Thoracic aorta (tissue), 2 donors: ENCODE measurements at places on chromosomes 2 and 18.

GRCh38 chr2:9944330-9944758 is 7.1 kb upstream of the GRHL1 start:
- DNase-seq = no peak

DNA sequence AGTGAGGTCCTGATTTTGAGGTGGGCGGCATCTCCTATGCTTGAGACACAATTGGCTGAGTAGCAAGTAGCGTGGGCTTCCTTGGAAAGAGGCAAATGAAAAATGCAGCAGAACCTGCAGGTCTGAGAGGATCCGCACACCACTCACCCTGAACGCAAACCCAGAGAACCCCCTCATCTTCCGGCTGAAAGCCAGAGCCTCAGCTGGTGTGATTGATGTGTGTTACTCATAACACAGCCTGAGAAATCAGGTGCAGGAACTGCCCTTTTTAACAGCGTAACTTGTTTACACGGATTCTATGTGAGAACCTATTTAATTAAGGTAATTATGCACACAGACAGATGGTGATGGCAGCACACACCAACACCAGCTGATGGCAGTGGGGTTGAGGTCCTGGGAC is 123.4 kb downstream of the MRO start:
- DNase-seq = no peak

DNA sequence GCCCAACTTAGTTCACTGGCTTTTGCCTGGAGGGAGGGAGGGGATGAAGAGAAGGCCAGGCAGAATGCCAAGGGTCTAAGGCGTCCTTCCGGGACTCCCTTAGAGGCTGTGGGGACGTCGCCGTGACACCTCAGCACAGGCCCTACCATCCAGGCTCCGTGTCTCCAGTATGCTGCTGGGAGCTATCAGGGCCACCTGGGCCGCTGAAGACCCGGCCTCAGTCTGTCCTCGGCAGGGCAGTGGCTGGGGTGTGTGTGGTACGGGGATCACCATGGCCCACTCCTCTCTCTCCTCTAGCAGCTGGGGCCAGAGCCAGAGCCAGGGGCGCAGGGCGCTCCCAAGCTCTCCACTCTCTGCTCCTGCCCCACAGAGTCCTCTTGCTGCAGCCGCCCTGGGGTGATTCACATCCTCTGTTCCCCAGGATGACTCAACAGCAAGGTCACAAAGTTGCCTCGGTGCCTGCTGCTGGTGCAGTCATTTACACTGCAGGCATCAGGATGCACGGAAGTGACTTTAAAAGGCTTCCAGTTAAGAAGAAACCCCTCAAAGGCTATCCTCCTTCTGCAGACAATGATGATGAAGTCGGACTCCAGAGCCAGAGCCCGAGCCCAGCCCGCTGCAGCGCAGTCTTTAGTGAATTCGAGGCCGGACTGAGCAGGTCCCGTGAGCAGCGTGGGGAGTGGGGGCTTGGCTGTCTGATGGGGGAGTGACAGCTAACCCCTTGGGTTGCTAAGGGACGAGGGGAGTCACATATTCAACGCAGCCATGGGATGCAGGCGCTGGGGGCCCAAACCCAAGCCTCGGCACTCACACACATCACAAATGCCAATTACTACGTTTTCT is 31.9 kb downstream of the SNORC start:
- DNase-seq = no peak

- DNase-seq = no peak
Observed at GRCh38 chr2:227163485-227163997, 464 bp downstream of the COL4A4 start.

DNA sequence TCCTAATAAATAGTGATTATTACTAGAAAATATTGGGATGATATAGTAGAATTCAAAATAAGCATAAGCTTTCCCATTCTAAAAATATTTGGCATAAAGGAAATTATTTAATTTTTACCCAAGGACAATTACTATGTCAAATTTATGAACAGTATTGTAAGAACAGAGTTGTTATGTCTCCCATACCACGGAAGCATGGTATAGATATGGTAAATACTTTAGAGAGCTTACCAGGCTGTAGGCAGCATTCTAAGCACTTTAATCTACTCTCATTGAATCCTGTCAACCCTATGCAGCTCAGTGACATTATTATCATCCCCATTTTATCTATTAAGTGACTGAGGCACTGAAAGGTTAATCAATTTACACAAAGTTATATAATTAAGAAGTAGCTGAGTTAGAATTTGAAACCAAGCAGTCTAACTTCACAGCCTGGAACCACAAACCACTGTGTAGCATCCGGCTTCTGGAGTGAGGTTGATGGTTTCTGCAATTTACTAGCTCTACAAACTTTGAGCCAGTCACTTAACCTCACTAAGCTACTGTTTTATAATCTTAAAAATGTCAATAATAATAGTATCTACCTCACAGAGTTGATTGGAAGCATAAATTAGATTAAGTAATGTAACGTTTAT is 323.7 kb downstream of the ARHGAP15 start:
- DNase-seq = no peak

DNA sequence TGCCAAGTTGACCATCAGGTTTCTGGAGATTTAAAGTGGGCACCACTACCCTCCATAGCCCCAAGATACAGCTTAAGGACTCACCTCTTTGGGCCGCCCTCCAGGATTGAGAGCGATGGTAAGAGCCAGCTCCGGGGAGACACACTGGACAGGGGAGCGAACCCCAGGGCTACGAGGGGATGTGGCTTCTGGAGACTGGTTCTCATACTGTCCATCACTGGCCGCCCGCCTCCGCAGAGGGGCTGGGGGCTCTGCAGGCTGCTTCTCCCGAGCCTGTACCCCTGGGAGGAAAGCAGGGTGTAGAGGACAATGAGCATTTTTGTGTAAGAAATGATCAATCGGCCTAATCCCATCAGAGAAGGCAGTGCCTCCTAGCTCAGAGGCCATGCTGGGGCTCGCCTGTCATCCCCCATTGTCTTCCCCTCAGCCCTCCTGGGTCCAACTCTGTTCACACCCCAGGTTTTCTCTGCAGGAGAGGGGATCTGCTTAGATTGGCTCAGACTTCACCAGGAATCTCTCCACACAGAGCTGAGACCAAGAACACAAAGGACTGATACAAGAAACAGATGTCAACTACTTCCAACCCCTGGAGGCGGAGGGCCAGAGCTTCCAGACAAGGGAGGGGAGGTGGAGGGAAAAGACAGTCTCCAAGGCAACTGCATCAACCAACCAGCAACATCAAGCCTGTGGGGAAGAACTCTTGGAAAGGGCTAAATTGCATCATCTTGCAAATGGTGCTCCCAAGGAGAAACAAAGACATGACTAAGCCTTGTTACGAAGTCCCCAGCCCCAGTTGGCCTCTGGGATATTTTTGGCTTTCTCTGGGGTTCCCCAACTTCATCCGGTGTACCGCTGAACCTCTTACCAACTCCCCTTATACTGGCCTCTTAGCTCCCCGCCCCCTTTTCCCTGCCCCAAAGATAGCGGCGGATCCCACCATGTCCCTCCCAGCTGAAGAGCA is 166.6 kb downstream of the TNS1 start:
- no peak for DNase-seq

- DNase-seq = no peak
Observed at GRCh38 chr2:177857538-177857937, 215.0 kb downstream of the PDE11A start.

GRCh38 chr2:28269019-28269784 is 123.5 kb upstream of the FOSL2 start:
- no peak for DNase-seq

DNA sequence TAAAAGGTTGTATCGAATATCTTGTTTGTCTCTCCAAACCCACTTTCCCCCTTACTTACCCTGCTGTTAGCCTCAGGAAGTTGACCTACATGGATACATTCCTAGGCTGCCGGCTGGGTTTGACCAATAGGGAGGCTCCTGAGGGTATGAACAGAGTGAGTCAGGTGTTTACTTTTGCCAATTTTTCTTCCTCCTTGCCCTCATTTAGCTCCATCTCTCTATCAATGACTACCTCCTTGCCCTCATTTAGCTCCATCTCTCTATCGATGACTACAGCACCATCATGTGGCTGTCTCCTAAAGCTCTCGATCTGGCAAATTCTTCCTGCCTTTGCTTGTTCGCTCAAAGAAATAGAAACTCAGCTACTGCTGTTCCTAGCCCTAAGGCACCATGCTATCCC is 571.9 kb upstream of the CRIM1 start:
- DNase-seq = no peak

DNA sequence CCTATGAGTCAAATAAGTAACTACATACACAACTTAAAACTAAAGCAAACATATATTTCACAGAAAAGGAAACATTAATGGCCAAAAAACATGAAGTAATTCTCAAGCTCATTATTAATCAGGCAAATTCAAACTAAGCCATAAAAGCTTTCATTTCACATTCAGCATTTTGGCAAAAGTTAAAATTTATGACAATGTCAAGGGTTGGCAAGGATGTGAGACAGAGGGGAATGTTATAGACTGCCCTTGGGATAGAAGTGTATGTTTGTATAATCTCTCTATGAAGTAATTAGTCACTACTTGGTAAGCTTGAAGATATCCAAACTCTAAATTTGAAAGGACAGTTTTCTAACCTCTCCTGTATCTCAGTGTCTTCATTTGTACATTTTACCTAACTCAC is 539.4 kb downstream of the RIT2 start:
- no peak for DNase-seq

DNA sequence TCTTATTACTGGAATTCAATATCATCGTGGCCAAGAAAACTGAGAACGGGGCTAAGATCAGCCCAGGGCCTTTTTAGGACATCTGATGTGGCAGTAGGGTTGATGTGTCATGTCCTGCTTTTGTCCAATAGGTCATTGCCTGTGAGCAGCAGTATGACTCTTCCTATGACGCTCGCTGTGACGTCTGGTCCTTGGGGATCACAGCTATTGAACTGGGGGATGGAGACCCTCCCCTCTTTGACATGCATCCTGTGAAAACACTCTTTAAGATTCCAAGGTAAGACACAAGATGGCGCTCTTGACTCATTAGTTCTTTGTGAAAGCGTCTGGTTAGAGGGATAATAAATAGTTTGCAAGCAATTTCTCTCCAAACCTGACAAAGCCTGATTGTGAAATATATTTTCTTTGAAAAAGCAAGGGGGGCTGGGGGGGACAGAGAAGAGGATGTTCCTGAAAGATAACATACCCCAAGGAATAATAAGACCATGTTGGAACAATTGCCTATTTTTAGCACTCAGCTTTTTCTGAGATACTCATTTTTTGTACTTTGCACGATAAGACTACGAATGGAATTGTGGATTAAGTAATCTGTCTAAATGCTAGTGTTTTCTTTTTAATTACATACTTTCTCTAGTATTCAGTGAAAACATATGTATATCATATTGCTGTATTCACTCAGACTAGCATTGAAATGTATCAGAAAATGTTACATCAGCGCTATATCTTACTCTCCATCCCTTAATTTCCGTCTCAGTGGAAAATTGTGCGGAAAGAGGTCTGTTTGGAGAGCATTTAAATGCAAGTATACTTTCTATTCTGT is 58.1 kb downstream of the MYO3B start:
- no peak for DNase-seq

- no peak for DNase-seq
Observed at GRCh38 chr2:188444106-188444835, 152.6 kb downstream of the GULP1 start.

DNA sequence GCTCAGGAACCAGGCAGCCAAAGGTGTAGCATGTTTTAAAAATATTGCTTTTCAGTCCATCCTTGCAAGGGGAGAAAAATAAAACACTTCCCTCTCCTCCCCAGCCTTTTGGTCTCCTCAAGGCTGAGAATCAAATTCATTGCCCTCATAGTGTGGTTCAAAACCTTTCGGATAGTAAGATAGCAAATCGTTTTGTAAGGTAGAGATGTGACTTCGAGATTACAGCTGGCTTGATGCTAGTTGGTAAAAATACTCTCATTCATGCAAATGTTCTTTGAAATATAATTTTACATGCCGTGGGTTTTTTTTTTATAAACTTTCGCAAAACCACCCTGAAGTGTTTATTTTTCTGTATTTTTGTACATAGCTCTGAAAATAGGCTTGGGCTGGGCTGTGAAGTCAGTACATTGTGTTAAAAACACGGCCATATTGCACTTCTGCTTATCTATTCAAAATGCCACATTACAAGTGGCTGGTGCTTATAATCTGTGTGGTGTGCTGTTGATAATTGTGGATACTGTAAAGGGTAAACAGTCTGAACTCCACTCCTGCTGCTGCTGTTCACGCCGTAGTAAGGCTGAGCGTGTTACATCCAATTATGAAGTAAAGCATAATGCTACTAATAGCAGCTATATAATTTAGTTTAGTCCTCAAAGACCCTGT is 172.0 kb upstream of the SIX3 start:
- no peak for DNase-seq
